ENCODE measurements at places on chromosomes 5 and 9.

DNA sequence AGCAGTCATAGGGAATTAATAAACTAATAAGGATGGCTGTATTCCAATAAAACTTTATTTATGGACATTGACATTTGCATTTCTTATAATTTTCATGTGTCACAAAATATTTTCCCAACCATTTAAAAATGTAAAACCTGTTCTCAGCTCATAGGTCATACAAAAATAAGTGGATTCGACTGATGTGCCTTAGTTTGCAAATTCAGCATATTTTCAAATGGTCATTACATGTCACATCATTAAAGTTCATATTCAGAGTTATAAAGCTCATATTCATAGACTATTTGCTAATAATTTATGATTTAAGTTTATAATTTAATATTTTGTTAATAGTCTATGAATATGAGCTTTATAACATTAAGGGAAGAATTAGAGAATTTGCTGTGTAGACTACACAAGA, 166.5 kb downstream of the LPAR1 start:
- no peak for DNase-seq

DNA sequence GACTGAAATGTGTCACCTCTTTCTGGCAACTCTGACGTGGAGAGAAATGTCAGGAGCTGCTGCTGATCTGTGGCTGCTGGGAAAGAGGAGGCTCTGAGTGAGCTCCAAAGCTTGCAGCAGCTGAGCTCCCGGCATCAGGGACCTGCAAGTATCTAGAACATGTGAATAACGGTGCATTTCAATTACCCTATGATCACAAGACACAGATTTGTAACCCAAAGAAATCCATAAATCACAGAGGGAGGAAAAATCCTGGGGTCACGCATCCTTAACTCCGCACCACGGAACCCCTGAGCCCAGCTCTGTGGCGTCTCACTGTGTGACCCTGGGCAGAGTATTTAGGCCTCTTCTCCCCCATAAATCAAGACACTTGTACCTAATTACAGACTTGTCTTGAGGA, 139.8 kb downstream of the IRX2 start:
- no peak for DNase-seq

- DNase-seq, result peak; percentile 84
Measured at GRCh38 chr5:178120607-178121357, 7.5 kb downstream of the N4BP3 start.

- DNase-seq, result no peak
Measured at GRCh38 chr5:132271251-132272246, 14.1 kb downstream of the PDLIM4 start.

DNA sequence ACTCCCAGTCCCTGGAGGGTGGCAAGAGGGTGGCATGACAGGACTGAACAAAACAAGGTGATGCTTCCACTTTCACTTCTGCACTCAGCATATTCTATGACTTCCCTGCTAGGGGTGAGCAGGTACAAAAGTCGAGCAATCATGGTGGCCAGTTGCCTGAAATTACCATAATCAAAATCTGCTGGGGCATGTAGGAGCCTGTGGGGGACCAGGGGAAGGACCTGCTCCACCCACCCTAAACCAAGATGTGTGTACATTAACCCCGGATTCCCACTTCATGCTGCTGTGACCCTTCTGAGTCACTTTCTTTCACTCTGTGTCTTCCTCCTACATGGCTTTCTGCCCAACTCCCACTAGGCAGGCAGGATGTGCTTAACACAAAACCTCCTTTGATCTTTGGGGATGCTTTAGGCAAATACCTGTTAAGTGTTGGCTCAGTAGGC, 73.3 kb upstream of the PHF24 start:
- DNase-seq, result no peak

- no peak for DNase-seq
Measured at GRCh38 chr5:91106842-91107511, 276.1 kb downstream of the ARRDC3 start.

GRCh38 chr9:70390933-70391341, 23.5 kb downstream of the KLF9 start:
- DNase-seq, result no peak

GRCh38 chr5:77847814-77848290, 71.7 kb upstream of the TBCA start:
- no peak for DNase-seq

- no peak for DNase-seq
Measured at GRCh38 chr5:124462751-124463150, 283.7 kb downstream of the ZNF608 start.

- DNase-seq, result peak; percentile 18
Measured at GRCh38 chr5:111063709-111064322, 7.7 kb upstream of the TSLP start.

- DNase-seq, result no peak
Measured at GRCh38 chr9:130215341-130216119, 43.3 kb downstream of the NCS1 start.

DNA sequence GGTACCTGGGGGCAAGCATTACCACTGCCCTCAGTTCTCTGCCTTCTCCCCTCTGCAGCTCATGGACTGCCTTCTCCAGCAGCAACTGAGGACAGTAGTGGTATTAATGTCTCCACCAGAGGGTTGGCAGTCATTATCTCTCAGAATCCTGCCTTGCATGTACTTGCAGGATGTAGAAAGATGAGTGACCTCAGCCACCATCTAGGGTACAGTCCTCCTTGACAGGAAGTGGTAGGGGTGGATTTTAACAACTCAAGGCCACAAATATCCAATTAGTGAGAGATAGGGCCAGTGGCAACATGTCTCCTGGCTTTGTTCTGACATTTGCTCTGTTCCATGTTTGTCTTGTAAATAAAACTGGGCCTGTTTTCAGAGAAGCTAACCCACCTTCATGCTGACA, 47.2 kb downstream of the F2R start:
- DNase-seq, result no peak

GRCh38 chr5:68441309-68442073, 225.9 kb downstream of the PIK3R1 start:
- no peak for DNase-seq

- no peak for DNase-seq
Measured at GRCh38 chr5:137040641-137041340, 458.3 kb downstream of the SPOCK1 start.

GRCh38 chr5:89208811-89209210, 325.8 kb upstream of the MEF2C start:
- DNase-seq, result no peak

GRCh38 chr5:116025866-116026265, 6.4 kb upstream of the ARL14EPL start:
- DNase-seq, result no peak

GRCh38 chr5:178467568-178468195, 122.5 kb downstream of the COL23A1 start:
- no peak for DNase-seq

DNA sequence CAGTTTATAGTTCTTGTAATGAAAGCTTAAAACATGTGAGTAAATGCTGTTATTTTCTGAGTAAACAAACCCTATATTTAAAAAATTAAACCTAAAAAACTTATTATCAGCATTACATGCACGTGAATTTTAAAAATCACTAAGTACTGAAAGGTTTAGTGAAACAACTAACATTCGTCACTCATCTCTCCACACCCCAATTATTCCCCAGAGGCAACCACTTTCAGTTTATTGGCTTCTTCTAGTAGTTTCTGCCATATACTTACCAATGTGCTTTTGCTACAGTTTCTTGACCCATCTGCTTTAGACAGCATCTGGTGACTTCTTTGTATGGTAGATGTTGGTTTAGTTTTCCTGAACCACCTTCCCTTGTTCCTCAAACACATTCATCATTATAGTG, 58.1 kb downstream of the ANGPTL2 start:
- DNase-seq, result no peak

DNA sequence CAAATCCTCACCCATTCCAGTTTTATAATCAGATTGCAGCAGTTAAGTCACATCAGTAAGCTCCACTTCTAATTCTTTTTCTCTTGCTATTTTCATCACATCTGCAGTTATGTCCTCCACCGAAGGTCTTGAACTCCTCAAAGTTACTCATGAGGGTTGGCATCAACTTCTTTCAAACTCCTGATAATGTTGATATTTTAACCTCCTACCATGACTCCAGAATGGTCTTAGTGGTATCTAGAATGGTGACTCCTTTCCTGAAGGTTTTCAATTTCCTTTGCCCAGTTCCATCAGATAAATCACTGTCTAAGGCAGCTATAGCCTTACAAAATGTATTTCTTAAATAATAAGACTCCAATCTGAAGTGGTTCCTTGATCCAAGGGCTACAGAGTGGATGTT, 53.8 kb upstream of the EDIL3 start:
- DNase-seq, result no peak

DNA sequence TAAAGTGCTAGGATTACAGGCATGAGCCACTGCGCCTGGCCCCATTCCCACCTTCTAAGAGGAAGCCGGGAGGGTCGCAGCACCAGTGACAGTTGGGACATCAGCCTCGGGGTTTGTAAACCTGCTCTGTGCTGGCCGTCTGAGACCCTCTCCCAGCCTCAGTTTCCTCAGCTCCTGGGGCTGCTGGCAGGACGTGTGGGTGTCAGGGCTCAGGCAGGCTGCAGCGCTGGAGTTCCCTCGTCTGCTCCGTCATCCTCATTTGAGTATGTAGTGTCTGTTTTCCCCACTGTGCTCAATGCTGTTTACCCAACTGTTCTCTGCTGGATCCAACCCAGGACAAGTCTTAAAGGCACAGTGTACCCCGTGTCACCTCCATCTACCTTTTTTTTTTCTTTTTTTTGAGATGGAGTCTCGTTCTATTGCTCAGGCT, 2.0 kb upstream of the NINJ1 start:
- DNase-seq, result peak; percentile 3

DNA sequence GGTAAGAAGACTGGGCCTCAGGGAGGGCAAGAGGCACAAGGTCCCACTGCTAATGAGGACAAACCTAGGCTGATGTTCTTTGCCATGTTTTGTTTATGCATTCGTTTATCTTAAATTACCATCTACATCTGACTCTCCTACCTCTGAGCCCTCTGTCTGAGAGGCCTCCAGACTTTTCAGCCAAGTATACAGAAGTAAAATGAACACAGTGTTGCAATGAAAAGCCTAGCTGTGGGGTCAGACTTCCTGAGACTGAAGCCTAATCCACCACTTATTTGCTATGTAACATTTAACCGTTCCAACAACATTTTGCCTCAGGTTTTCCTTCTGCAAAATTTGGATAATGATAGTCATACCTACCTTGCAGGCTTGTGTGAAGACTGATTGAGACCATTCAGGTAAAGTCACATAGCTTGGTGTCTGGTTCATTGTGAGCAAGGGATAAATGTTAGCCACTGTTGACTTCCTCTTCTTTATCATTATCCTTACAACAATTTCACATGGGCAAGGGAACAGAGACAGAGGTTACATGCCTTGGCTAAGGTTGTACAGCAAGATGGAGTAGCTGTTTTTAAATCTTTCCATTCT, 374.9 kb upstream of the CLINT1 start:
- no peak for DNase-seq

Data from NCI-H1105 treated with DMSO at 0.1 percent for 48 hours (cell line).